Cerebellar cortex (tissue), 1 donor: ENCODE measurements at places on chromosomes 16 and 17.
A peak's percentile ranks its signal among the peaks of the same experiment; 100 is the strongest.

DNA sequence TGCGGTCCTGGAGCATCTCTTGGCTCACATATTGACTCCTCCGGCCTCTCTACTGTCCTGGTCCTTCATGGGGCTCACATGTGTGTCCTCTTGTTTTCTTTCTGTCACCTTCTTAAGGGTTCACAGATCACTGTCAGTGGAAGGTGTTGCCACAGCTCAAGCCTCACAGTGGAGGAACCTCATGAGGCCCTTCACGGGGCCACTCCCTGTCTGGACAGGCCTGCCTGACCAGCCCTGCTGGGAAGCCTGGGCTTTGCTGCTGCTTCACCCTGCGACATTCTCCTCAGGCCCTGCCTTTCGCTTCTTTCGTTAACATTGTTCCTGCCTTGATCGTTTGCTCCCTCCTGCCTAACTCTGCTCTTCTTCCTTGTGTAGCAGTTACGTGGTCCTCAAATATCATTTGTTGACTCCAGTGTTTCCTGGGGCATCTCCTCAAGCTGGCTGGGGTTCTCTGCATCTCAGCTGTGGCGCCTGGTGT, 55.9 kb downstream of the WDR45B start:
- no peak for DNase-seq

DNA sequence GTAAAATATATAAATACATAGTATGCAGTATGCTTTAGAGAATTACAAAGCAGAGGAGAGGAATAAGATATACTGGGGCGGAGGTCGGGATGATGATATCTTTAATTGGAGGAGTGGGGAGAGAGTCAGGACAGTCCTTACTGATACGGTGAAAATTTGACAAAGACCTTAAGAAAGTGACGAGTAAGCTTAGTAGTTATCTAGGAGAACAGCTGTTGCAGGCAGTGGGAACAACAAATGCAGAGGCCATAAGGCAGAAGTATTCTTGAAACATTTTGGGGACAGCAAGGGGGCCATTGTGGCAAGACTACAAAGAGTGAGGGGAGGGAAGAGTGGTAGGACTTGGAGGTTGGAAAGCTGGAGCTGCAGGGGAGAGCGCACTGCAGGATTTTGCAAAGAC, 22.3 kb upstream of the CDC6 start:
- no peak for DNase-seq

- peak; percentile 98 for DNase-seq
Measured at GRCh38 chr16:79509211-79509631, 91.3 kb downstream of the MAF start.

- no peak for DNase-seq
Measured at GRCh38 chr17:5022171-5022711, 13.0 kb downstream of the SLC52A1 start.

- DNase-seq: peak; percentile 14
Measured at GRCh38 chr16:82061861-82062525, 26.9 kb downstream of the HSD17B2 start.

GRCh38 chr17:72305472-72305871, 184.7 kb downstream of the SOX9 start:
- no peak for DNase-seq

- DNase-seq: peak; percentile 61
Measured at GRCh38 chr17:80445726-80446110, 30.7 kb downstream of the NPTX1 start.

GRCh38 chr17:1239210-1239609, 31.0 kb upstream of the BHLHA9 start:
- DNase-seq: no peak

DNA sequence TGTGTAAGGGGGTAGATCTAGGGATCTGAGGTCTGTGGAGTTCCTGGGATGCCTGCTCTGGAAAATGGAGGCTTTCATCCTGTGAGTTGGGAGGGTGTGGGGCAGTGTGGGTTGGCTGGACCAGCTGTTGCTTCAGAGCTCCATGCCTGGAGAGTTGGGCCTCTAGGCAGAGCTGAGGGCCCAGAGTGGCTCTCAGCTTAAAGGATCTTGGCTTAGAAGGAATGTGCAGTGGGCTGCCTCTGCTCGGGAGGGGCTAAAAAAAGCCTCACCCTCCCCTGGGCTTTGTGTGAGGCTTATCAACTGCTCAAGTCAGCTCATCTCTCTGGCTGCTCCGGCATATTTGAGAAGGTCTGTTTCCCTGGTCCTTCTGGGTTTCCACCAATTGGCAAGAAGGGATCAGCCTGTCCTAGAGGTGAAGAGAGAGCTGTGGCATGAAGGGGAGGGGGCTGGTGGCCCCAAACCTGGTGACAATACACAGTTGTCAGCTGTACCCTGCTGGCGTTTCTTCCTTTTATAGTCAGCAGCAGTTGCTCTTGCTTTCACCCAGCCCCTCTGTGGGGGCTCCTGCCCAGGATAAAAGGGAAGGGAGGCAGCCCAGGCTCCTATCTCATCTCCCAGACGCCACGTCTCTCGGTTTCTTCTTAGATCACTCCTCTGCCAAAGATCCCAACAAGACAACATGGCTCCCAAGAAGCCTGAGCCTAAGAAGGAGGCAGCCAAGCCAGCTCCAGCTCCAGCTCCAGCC, at the start of gene MYL4:
Gene MYL4, plus strand, starts transcription at position 605 of the 745 bp plus-strand sequence. Its CDS starts 75 bp downstream, at position 680.
- no peak for DNase-seq

DNA sequence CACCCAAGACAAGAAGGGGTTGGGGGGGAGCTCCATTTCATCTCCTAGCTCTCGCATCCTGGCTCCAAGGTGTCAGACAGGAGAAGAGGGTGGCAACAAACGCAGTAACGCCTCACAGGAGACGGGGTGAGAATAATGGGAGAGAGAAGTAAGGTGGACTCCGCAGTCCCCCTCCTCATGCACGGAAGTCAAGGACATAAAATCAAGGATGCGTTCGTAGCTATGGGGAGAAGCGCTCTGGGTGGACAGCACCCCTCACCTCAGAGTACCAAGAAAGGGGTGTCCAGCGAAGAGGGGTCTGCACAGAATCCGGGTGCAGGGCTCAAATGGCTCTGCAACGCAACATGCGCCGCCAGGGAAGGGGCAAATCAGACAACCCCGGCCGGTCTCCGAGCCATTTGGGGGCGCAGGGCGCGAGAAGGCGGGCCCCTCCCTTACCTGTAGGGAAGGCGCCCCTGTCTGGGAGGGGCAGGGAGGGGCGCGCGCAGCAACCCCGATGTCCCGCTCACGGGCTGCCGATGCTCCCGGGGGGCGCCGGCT, 555 bp downstream of the HDAC5 start:
- DNase-seq: no peak

DNA sequence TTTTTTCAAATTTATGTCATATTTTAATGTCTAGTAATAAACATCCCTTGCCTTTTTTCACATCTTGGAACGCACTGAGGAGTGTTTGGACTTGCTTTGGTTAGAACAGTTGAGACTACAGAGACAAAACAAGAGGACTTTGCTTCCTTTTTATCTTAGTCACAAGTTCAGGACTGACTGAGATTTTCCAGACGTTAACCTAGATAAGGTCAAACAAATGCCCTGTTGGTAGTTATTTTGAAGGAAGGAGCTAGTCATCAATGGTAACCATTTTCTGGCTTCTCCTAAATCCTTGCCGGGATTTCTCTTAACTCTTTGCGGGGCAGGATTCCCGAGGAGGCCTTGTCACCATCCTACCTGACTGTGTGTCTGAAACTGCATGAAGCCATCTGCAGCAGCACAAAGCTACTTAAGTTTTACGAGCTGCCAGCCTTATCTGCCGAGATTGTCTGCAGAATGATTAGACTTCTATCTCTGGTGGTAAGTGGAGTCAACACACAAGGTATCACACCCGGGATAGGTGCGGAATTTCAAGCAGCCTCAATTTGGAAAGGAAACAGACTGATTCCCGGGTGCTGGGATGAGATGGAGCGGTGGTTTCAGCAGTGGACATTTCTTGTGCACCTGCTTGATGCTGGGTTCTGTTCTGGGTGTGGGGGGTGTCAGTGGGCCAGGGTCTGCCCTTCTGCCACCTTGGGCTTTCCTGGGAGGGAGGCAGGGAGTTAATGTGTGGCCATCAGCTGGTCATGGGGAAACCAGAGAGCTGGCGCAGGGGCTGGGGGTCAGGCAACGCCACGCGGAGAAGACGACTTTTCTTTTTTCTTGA, 48.3 kb downstream of the RNF213 start:
- DNase-seq: no peak

DNA sequence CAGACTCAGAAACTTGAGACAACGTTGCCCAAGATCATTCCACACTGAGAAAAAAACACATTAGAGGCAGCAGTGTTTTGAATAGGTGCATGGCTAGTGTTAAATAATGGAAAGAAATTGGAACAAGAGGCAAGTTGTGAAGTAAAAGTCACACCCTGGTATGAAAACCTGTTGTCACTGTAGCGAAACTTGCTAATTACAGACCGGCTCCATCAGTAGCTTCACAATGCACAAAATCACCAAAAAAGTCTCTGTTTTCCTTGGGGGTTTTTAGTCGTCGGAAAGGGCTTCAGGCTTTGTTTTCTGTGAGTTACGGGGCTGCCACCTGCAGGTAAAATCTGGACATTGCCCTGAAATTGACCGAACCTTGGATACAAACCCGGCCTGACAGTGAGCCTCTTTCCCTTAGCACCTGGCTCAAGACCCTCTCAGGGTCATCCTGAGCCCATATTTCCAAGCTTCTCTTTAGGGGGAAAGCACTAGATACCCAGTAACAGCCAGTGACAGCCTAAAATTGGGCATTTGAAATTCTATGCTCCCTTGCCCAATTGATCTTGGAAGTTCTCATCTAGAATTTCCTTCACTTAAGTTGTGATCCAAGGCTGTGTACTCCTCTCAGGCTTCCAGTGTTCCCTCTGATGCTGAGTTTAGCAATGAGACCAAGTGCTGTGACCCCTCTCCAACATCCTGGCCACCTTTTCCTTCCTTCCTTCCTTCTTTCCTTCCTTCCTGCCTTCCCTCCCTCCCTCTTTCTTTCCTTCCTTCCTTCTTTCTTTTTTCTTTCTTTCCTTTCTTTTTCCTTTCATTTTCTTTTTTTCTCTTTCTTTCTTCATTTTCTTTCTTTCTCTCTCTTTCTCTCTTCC, 7.2 kb upstream of the GRB2 start:
- DNase-seq: peak; percentile 77

GRCh38 chr17:51820766-51821165, 337.7 kb downstream of the CA10 start:
- no peak for DNase-seq

- no peak for DNase-seq
Measured at GRCh38 chr17:31678431-31678830, 180.6 kb downstream of the COPRS start.

DNA sequence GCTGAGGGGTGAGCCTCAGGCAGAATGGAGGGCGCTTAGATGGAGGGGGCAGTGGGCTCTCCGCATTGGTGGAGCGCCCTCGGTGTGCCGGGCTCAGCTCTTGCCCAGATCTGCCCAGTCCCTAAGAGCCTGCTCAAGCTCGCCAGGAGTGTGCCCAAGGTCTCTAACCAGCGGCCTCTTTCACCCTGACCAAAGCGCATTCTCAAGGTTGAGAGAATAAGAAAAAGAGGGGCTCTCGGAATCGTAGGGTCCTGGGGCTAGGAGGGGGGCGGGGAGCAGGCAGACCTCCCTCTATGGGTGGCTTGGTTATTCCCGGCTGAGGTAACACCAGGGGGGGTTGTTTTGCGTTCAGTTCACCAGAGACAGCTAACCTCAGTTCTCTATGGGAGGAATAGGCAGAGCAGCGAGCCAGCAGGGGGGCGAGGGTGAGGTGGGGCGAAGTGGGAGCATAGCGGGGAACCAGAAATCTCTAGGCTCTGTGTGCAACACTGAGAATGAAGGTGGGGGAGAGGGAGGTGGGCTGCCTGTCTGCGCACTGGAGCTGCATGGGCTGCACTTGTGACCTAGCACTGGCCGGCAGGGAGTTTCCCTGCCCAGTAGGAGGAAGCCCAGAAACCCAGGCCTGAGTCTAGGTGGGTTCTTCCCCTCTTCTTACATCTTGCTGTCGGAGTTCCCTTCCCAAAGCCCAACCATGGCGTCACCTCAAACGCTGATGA, 3.0 kb downstream of the TMEM132E start:
- DNase-seq: peak; percentile 50

- DNase-seq: no peak
Measured at GRCh38 chr16:2761886-2762583, 9.6 kb downstream of the SRRM2 start.

GRCh38 chr16:86865851-86866662, 287.7 kb downstream of the FOXL1 start:
- peak; percentile 13 for DNase-seq

GRCh38 chr17:81151278-81151677, 14.0 kb upstream of the PVALEF start:
- DNase-seq: no peak

GRCh38 chr16:68113059-68113761, 28.0 kb downstream of the NFATC3 start:
- no peak for DNase-seq

DNA sequence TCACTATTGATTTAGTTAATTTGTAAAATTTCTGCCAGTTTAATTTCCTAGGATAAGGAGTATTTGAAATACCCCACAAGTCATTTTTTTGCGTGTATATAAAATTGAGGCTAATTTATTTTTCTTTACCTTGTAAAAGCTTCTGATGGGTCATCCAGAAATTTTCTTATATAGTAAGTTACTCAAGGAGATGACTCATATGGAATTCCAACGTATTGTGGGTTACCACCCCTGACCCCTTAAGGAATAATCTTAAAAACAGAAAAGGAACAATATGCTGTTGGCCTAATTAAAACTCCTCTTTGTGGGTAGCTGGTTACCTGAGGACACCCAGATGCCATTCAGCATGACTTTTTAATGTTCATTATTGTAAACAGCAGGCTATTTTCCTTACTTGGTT, 13.6 kb downstream of the HEATR6 start:
- no peak for DNase-seq

GRCh38 chr17:64282753-64283080, 19.7 kb upstream of the TEX2 start:
- DNase-seq: peak; percentile 79

GRCh38 chr17:39393736-39394135, 7.7 kb downstream of the FBXL20 start:
- DNase-seq: no peak

DNA sequence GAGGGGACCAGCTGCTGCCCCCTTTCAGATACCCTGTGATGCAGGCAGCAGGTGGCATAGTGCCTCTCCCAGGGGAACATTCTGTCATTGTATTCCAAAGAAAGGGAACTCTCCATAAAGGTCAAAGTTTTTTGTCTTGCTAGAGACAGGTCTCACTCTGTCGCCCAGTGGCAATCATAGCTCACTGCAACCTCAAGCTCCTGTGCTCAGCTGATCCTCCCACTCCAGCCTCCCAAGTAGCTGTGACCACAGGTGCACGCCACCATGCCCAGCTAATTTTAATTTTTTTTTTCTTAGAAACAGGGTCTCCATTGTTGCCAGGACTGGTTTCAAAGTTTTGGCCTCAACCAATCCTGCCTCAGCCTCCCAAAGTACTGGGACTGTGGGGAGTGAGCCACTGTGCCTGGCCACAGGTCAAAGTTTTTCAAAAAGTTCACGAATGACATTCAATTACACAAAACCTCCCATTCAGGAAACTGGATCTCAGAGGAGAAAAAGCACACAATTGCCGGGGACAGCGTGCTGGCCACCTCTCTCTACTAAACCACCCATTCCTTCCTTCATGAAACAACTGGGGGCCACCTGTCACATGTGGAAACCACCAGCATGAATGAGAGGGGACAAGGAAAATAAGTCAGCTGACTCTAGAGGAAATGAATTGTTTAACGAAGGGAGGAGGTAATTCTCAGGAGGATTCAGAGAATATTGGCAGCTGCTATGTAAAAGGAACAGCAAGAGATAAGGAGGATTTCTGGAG, 80.0 kb downstream of the MARCHF10 start:
- no peak for DNase-seq
